ENCODE measurements at places on chromosomes 2 and 18.

DNA sequence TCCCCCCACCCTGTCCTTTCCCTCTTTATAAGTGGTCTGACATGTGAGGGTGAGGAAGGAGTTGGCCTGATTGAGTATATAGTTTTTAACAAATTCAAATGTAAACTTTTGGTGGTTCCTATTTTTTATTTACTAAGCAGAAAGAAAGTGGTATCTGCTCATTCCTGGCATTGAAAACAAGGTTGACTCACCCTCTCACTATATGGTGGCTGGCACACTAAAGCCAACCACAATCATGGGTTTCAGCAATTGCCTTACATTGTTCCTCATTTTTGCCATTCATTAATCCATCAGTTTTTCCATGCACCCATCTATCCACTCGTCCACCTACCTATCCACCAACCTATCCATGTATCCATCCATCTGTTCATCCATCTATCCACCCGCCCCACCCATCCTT lies 75.4 kb upstream of the IGFBP5 start:
- DNase-seq: no peak

GRCh38 chr2:38116762-38117161 lies 40.8 kb upstream of the CYP1B1 start:
- no peak for DNase-seq

DNA sequence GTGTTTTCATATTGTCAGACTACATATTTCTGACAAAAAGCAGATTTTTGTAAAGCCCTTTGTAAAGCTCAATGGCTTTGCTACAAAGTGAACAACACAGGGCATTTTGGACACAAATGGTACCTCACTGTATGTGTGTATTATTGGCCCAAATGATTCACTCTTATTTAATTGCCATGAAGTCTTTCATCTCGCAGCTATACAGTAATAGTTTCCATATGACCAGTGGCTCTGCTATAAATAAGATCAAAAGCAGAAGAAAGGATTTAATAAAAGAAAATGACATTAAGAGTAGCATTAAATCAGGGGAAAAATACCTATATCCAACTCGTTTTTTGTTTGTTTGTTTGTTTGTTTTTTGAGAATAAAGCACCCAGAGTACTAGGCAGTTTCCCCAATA lies 284.0 kb upstream of the CCDC68 start:
- no peak for DNase-seq

GRCh38 chr2:17822445-17823117 lies 6.3 kb downstream of the MSGN1 start:
- no peak for DNase-seq

DNA sequence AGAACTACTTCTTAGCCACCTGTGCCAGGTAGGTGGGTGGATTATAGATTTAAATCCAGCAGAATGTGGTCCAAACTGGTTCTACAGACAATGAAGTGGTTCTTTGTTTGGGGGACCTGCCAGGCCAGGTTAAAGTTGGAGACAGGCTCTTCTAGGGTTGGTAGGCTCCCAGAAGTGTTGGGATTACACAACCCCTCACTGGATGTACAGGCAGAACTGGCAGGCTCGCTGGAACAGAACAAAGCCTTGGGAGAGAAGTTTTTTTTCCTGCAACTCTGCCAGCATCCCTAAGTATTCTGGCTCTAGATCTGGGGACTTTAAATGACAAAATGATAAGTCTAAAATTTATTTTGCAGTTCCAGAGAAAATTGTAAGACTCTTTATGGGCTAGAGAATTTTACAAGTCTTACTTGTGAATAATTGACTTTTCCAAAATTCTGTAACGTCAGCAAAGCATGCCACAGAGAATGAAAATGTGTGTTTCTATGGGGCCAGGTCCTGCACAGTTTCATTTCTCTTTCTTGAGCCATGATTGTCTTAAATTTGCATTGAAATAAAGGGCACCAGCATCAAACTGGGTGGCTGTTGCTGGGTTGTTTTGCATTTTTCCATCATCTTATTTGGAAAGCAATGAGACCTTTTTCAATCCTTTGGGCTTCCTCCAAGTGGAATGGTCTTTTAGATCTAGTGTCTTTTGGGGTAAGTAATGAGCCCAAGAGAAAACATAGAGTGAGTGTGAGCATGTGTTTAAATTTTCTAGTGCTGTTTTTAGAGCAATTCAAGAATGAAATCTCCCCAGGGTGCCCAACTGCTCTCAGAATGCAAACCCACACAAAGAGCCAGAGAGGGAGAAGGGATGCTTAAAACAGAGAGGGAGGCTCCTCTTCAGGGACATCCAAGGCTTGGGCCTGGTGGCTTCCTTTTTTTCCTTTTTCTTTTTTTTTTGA lies 32.4 kb upstream of the ATL2 start:
- no peak for DNase-seq

DNA sequence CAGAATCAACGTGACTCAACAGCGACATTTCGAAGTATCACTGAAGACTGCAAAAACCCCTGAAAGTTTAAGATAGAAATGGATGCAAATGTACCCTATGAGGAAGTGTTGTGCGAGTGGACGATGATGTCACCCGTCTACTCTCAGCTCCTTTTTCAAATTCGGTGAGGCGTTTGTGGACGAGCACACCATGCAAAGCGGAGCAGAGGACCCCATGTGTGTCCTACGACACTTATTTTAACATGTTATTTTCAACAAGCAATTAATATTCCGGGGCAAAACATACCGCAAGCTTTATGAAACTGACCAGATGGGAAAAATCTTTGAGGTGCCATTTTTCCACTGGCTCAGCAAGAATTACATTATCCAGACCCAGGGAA lies 2.0 kb downstream of the PXDN start:
- DNase-seq: no peak

GRCh38 chr18:68818584-68818983 lies 20.7 kb downstream of the CCDC102B start:
- DNase-seq: no peak

GRCh38 chr18:55250768-55251173 lies 291.5 kb upstream of the CCDC68 start:
- no peak for DNase-seq

DNA sequence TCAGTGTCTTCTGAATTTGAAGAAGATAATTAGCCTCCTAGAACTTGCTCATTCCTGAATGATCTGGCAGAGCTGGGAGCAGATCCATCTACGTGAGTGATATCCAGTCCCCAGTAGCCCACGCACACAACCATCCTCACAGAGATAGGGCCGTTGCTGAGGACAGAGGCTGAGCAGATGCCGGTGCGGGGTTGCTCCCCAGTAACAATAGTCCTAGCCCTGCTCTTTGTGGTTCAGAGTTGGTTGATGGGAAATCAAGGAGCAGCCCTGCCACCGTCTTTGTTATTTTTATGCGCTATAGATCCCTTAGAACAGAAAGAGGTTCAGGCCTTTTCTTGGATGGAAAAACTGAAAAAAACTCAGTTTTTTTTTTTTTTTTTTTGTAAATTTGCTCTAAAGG lies 69.3 kb downstream of the VWA3B start:
- no peak for DNase-seq

- DNase-seq: no peak
Measured at GRCh38 chr2:121128741-121129659, 156.0 kb downstream of the TFCP2L1 start.

GRCh38 chr2:131085646-131086045 lies 7.6 kb downstream of the FAM168B start:
- no peak for DNase-seq

- DNase-seq: no peak
Measured at GRCh38 chr2:46434851-46435273, 44.5 kb upstream of the TMEM247 start.

DNA sequence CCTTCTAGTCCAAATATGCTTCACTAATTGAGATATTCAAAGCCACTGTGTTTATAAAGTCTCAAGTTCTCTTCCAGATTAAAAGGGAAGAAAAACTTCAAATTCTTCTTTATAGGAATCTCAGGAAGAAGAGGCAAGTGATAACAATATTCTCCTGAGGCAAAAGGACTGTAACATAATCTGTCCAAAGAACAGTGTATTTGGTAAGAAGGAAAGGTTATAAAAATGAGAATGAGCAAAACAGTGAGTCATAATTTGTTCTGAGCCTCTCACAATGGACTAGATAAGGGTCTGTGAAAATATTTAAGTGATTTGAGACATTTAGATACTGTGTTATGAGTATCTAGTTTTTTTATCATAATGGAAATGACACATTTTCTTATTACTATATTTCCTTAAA lies 44.3 kb downstream of the SNRPD1 start:
- DNase-seq: no peak

DNA sequence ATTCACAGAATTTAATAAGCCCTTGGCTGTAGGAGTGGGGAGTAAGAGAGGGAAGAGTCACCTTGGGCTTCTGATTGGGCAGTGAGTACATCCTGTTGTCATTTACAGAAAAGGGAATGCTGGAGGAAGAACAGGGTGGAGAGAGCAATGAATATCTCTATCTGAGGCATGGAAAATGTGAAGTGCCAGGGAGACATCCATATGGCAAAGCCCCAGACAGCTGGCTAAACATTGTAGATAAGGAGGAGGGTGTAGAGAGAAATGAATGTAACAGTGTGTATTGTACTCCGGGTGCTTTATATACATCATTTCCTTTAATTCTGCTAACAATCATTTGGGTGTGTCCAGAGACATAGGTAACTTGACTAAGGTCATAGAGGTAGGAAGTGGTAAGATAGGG lies 103.5 kb downstream of the UPP2 start:
- DNase-seq: no peak

DNA sequence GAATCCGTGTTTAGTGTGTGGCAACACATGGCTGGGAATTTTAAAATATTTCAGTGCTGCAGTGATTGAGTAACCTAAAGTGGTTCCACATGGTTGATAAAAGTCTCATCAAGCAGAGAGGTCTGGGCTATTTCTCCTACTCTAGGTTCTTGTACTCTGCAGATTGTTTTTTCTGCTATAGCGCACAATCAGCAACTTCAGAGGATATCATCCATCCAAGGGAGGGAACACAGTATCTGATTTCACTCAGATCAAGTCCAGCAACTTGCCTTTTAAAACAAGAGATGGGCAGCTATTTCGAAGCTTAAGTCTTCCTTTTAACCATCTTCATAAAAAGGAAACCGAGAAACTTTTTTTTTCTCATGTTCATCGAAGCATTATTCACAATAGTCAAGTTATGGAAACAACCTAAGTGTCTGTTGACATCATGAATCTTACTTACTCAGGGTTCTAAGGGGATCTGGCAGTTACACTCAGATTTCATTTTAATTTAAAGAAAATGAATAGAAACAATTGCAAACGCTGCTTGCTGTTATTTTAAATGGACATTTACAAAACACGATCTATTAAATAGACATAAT lies 172.7 kb upstream of the TRIB2 start:
- no peak for DNase-seq

GRCh38 chr2:17792515-17792914 lies 23.7 kb upstream of the MSGN1 start:
- no peak for DNase-seq

DNA sequence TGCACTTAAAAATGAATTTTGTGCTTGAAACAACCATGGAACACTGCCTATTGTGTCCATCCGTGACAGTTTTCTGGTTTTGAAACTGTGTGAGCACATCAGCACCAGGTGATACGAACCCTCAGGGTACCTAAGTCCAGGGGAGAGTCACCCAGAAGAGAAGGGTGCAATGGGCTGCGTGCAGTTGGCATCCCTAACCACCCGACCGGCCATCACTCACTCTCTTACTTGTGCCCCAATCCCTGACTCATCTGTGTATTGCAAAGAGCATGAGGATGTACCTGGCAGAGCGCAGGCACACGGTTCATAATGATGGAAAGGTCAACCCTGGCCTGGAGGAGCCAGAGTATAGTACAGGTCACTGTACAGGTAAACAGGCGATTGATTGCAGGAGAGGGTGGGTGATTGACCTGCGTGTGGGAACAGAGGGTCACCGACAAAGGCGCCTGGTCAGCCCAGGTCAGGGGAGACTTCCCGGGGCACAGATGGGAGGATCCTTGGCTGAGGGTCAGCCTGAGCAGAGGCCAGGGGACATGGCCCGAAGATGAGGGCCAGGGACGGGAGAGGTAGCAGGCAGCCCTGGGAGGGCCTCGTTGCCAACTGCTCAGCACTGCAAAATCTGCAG lies 160.3 kb downstream of the SEPTIN10 start:
- no peak for DNase-seq

GRCh38 chr2:101714118-101714517 lies 16.6 kb downstream of the MAP4K4 start:
- DNase-seq: no peak

GRCh38 chr2:207901401-207901800 lies 123.9 kb downstream of the PLEKHM3 start:
- DNase-seq: no peak

DNA sequence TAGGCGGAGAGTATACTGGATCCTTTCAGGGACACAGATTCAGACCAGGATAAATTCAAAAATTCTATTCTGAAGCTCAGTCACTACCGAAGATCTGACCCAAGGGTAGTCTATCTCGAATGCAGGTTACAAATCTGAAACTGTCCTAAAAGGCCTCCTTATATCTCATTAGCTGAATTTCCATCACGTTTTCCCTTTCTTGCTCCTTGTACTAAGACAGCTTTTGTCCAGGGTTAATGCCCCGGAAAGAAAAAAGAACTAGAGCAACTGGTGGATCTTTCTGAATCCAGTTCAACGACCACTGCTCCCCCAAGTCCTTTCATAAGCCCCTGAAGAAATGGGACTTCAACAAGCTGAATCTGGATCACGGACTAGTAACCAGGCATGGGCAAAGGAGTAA lies 97.5 kb upstream of the CCDC85A start:
- DNase-seq: no peak

GRCh38 chr2:195733831-195734230 lies 76.8 kb downstream of the SLC39A10 start:
- no peak for DNase-seq

GRCh38 chr18:24319757-24320156 lies 77.9 kb downstream of the OSBPL1A start:
- DNase-seq: no peak

DNA sequence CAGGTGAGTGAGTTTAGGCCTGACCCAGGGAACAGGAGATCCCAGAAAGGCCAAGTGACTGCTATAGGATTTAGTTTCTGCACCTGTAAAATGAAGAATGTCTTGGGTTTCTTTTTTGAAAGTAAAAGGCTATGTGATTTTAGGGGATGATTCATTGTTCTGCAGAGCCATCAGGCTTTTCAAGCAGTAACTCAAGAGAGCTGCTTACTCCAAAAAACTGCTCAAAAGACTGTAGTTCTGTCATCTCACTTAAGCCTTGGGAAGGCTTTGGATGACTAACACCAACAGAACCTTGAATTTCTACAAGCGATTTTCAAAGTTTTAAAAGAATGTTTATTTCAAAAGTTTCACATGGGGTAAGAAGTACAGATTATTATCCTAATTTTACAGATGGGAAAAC lies 165.1 kb downstream of the HAUS1 start:
- no peak for DNase-seq

Data from stimulated activated CD4-positive, alpha-beta T cell treated with anti-CD3 and anti-CD28 coated beads, TNF-alpha, amount 100 ng/mL, for 4 hours (primary cell).